ENCODE measurements at places on chromosomes 13 and 19.

DNA sequence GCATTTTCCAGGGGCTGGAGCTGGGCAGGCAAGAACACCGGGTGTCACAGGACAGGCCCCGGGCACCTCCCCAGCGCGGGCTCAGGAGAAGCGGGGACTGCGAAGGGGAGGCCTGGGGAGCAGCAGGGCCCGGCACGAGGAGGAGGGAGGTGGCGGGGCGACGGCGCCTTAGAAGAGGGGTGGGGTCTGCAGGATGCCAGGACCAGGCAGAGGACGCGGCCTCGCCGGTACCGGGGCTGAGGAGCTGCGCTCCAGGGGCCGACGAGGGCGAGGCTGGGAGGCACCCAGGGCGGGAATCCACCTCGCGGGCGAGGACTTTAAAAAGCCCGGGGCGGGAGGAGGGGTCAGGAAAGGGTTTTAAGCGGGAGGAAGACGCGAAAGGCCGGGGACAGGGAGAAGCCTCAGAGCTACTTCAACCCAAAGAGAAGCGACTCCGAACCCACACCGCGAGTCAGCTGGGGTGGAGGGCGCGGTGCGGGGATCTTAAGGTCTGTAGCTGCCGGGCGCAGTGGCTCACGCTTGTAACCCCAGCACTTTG, 665 bp downstream of the ZNF347 start:
- peak; percentile 41 for DNase-seq

- DNase-seq: no peak
Measured at GRCh38 chr13:49624229-49624628, 4.1 kb upstream of the ARL11 start.

- DNase-seq: no peak
Measured at GRCh38 chr13:40452038-40452666, 214.3 kb downstream of the FOXO1 start.

DNA sequence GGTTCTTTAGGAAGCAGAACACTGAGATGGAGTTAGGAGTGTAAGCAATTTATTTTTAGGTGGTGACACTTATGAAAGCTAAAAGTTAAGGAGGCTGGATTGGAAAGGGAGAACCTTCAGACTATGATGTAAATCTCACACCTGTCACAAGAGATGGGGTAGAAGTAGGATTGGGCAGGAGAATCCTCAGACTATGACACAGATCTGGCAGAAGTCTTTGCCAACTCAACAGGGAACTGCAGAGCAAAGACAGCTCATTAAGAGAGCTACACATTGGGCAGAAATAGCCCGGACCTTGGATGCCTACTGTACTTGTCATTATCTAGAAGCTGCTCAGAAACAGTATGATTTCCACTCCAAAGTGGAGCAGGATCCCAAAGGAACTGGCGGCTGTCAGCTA, 134.4 kb downstream of the DNAJC15 start:
- DNase-seq: no peak

- peak; percentile 54 for DNase-seq
Measured at GRCh38 chr13:90443268-90443667, 904.2 kb upstream of the MIR17HG start.

DNA sequence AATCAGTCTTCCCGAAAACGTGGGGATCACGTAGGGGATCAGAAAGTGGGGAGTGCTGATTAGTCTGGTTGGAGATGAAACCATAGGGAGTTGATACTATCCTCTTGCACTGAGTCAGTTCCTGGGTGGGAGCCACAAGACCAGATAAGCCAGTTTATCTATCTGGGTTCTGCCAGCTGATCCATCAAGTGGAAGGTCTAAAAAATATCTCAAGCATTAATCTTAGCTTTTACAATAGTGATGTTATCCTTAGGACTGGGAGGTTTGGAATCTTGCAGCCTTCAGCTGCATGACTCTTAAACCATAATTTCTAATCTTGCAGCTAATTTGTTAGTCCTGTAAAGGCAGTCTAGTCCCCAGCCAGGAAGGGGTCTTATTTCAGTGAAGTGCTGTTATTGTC, 2474.2 kb downstream of the PCDH9 start:
- no peak for DNase-seq

GRCh38 chr19:29715701-29716581, 880 bp upstream of the C19orf12 start:
- DNase-seq: peak; percentile 31

GRCh38 chr19:14400951-14401431, 18.1 kb downstream of the DDX39A start:
- no peak for DNase-seq

GRCh38 chr19:17235971-17236777, 9.5 kb downstream of the NR2F6 start:
- DNase-seq: no peak

- DNase-seq: no peak
Measured at GRCh38 chr13:43295825-43296564, 272.6 kb downstream of the DNAJC15 start.

- no peak for DNase-seq
Measured at GRCh38 chr13:20998649-20999415, 62.6 kb downstream of the LATS2 start.

- peak; percentile 22 for DNase-seq
Measured at GRCh38 chr19:17755977-17756670, 4.8 kb downstream of the FCHO1 start.

GRCh38 chr13:20126541-20127261, 34.2 kb downstream of the GJA3 start:
- no peak for DNase-seq

DNA sequence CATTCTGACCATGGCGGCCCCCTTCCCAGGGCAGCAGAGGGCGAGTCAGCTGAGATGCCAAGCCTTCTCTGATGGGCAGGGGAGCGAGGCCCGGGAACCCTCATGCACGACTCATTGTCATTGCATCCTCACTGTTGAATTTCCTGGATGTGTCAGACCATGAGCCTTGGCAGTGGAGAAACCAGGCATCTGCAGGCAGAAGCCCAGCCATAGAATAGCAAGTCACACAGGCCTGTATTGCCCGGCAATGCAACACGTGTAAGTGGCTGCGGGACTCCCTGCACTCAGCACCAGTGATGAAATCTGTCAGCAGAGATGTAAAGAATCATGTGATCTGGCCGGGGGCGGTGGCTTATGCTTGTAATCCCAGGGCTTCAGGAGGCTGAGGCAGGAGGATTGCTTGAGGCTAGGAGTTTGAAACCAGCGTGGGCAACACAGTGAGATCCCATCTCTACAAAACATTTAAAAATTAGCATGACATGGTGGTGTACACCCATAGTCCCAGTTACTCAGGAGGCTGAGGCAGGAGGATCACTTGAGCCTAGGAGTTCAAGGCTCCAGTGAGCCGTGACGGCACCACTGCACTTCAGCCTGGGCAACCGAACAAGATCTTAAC, 199.7 kb downstream of the KATNAL1 start:
- peak; percentile 55 for DNase-seq

Data from PC-3 (cell line).